ENCODE measurements at places on chromosomes 2 and 18. TPM values are rescaled to one million over a fixed set of nuclear protein-coding genes. Genes with fewer than 3 reads are reported as not detected.

- H3K4me1 ChIP-seq, result peaks cover 3% of the 10 kb centered on the region
- no peak within 1 kb of the TSS for H3K27ac ChIP-seq
- peaks cover 17% of the 10 kb centered on the region for H3K27me3 ChIP-seq
Observed at GRCh38 chr18:11149441-11150270, at the start of gene PIEZO2. TSS of gene PIEZO2 (minus strand) at chr18:11149569. CDS start at chr18:11148588, 981 bp downstream.

DNA sequence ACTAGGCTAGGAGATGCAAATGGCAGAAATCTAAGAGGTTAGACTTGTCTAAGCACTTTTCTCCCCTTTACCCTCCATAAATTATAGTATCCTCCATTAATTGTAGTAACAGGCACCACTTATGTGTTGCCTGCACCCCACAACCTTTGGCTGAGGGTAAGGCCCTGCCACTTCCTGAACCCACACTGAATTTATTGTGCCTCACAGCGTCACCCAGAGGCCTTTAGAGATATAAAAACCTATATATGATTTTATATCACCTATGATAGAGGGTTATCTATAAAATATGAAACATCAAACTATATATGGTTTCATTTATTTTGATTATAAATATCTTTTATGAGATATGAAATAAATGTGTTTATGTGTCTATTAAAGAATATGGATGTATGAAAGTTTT is 2.6 kb downstream of the UGT1A9 start:
- H3K27me3 ChIP-seq, result no peaks in the 10 kb centered on the region
- no peaks in the 10 kb centered on the region for H3K36me3 ChIP-seq
- H3K4me3 ChIP-seq, result no peak overlapping the region
- peaks cover 9% of the 10 kb centered on the region for H3K4me1 ChIP-seq

DNA sequence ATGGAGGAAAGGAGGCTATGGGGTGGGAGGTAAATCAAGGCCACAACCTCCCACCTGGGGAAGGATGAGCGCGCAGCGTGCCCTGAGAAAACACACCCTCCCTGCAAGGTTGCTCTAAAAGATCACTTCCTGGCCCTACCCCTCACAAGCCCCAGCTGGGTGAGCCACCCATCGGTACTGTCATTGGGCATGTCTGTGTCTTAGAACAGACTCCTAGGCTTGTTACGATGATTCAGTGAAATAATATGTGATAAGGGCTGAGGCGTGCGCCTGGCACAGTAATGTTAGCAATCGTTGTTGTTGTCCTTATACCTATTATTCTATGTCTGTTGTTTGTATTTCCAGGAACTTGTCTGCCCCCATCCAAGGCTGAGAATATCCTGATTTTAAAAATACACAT is 175.1 kb downstream of the ZFP36L2 start:
- no peak overlapping the region for H3K27ac ChIP-seq
- no peak for DNase-seq
- H3K4me3 ChIP-seq, result no peak overlapping the region
- no peaks in the 10 kb centered on the region for H3K36me3 ChIP-seq
- H3K27me3 ChIP-seq, result peaks cover 8% of the 10 kb centered on the region

GRCh38 chr2:86760371-86760770 is 30.3 kb downstream of the CD8A start:
- H3K27me3 ChIP-seq, result no peaks in the 10 kb centered on the region
- DNase-seq, result no peak
- no peak overlapping the region for H3K4me3 ChIP-seq

GRCh38 chr2:14422426-14422825 is 210.1 kb upstream of the LRATD1 start:
- no peak for DNase-seq
- no peak overlapping the region for H3K4me3 ChIP-seq
- H3K4me1 ChIP-seq, result no peaks in the 10 kb centered on the region
- H3K27me3 ChIP-seq, result no peaks in the 10 kb centered on the region

- H3K4me1 ChIP-seq, result peaks cover 49% of the 10 kb centered on the region
- H3K4me3 ChIP-seq, result peak overlapping the region; percentile 47
- H3K27ac ChIP-seq, result peak overlapping the region; percentile 69
- H3K27me3 ChIP-seq, result peaks cover 2% of the 10 kb centered on the region
- no peak for DNase-seq
- no peaks in the 10 kb centered on the region for H3K36me3 ChIP-seq
Observed at GRCh38 chr2:221551864-221552263, 20.2 kb downstream of the EPHA4 start.

DNA sequence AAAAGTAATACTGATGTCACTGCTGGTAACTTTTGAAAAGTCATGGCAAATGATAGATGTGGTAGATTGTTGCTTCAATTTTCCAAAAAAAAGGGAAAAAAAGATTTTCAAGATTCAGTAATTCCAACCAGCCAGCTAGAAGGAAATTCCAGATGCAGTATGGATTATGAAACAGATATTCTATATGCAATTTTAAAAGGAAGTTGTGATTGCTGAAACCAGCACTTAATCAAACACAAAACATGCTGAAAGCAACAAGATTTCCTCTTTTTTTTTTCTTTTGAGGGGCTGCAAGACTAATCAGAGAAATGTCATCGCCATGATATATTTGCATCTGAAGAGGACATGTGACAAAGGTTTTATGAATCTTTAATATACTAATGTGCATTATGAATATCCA is 5.1 kb upstream of the HNMT start:
- no peaks in the 10 kb centered on the region for H3K4me1 ChIP-seq
- no peak for DNase-seq
- H3K27me3 ChIP-seq, result no peaks in the 10 kb centered on the region
- H3K27ac ChIP-seq, result no peak overlapping the region
- no peaks in the 10 kb centered on the region for H3K36me3 ChIP-seq

DNA sequence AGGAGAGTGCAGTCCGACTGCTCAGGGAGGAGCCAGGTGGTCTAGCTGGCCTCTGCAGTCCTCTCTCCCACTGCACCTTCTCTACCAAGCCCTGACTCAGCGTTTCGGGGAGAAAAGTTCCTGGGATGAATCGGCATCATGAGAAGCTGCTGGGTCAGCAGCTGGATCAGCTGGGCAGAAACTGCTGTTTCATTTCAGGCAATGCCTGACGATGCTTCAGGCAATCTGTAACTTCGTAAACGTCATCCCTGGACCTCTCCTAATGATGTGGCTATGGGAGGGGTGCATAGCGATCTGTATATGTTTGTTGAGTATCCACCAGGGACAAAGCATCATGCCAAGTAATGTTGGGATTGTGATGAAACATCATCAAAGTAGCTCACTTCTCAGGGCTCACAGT is 20.7 kb downstream of the LIPG start:
- peaks cover 3% of the 10 kb centered on the region for H3K27me3 ChIP-seq
- DNase-seq, result no peak
- H3K4me3 ChIP-seq, result no peak overlapping the region
- peaks cover 10% of the 10 kb centered on the region for H3K4me1 ChIP-seq

GRCh38 chr18:8003878-8004675 is 437.0 kb downstream of the PTPRM start:
- no peak for DNase-seq
- no peak overlapping the region for H3K27ac ChIP-seq
- no peaks in the 10 kb centered on the region for H3K36me3 ChIP-seq

DNA sequence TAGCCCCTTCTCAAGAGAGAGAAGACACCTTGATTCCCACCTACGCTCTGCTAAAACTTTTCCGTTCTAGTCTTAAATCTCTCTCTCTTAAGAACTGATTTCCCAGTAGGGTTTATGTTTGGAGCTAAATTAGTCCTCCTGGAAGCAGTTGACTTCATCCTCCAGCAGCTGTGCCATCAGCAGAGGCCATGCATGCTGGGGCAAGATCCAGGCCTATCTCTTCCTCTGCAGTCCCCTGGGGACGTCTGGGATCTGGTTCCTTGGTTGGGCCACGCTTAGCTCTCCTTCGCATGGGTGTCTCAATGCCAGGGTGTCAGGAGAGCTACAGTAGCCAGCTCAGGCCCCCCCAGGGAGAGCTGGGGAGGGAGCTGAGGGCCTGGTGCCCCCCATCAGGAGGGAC is 49.7 kb downstream of the HPCAL1 start:
- no peak overlapping the region for H3K27ac ChIP-seq
- no peak for DNase-seq
- H3K4me1 ChIP-seq, result peaks cover 23% of the 10 kb centered on the region
- H3K4me3 ChIP-seq, result no peak overlapping the region

DNA sequence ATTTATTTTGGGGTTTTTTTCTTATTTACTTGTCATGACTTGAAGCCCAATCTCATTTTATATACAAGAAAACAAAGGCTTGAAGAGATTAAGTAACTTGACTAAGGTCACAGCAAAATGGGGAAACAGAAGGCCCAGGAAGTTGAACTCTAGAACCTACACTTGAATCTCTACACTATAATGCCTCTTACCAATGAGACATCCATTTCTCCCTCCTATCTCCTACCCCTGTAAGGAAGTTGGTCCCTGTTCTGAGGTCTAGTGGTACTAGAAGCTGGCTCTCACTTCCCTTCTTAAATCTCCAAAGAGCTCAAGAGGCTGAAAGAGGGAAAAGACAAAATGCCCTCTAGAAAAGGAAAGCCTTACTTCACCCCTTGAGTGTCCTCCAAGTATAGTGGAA is 25.5 kb upstream of the IHH start:
- H3K27ac ChIP-seq, result no peak overlapping the region
- H3K27me3 ChIP-seq, result peaks cover 2% of the 10 kb centered on the region
- H3K4me1 ChIP-seq, result peaks cover 19% of the 10 kb centered on the region

- H3K4me3 ChIP-seq, result peak overlapping the region; percentile 86
- peaks cover 2% of the 10 kb centered on the region for H3K4me1 ChIP-seq
- DNase-seq, result peak; percentile 50
- H3K27me3 ChIP-seq, result peaks cover 13% of the 10 kb centered on the region
Observed at GRCh38 chr2:10303694-10304378, 1.1 kb downstream of the HPCAL1 start.

- no peaks in the 10 kb centered on the region for H3K4me1 ChIP-seq
- no peak for DNase-seq
- no peak overlapping the region for H3K4me3 ChIP-seq
- H3K27ac ChIP-seq, result no peak overlapping the region
- peaks cover 9% of the 10 kb centered on the region for H3K36me3 ChIP-seq
Observed at GRCh38 chr2:85981579-85982247, 92.9 kb upstream of the ST3GAL5 start.

GRCh38 chr18:69330385-69331005 is 70.2 kb upstream of the DOK6 start:
- no peaks in the 10 kb centered on the region for H3K27me3 ChIP-seq
- no peaks in the 10 kb centered on the region for H3K4me1 ChIP-seq
- H3K36me3 ChIP-seq, result peaks cover 7% of the 10 kb centered on the region
- no peak overlapping the region for H3K4me3 ChIP-seq

GRCh38 chr2:51028829-51029228 is 3.1 kb downstream of the NRXN1 start:
- no peak for DNase-seq
- no peak overlapping the region for H3K4me3 ChIP-seq
- no peak overlapping the region for H3K27ac ChIP-seq
- peaks cover 38% of the 10 kb centered on the region for H3K4me1 ChIP-seq
- peaks cover 5% of the 10 kb centered on the region for H3K36me3 ChIP-seq

GRCh38 chr18:75075016-75075305 is 134.0 kb downstream of the PTGR3 start:
- no peaks in the 10 kb centered on the region for H3K4me1 ChIP-seq
- no peaks in the 10 kb centered on the region for H3K36me3 ChIP-seq

DNA sequence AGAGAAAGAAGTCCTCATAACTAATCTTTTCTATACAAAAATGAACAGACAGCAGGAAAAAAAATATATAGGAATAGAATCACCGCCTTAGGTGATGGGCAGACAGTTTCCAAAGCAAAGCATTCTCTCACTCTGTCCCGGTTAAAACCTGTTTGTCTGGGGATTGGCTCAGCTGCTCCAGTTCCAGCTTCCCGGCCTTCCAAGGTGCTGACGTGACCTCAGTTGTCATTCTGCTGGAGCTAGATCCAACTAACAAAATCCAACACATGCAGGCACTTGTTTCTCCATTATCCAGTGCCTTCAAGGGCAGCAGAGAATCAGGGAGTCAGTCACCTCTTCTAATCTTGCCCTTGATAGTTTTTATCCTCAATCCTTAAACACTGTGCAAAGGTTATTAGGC is 52.8 kb downstream of the IKZF2 start:
- H3K4me1 ChIP-seq, result no peaks in the 10 kb centered on the region
- no peaks in the 10 kb centered on the region for H3K36me3 ChIP-seq
- H3K27me3 ChIP-seq, result no peaks in the 10 kb centered on the region
- no peak overlapping the region for H3K4me3 ChIP-seq
- DNase-seq, result no peak

DNA sequence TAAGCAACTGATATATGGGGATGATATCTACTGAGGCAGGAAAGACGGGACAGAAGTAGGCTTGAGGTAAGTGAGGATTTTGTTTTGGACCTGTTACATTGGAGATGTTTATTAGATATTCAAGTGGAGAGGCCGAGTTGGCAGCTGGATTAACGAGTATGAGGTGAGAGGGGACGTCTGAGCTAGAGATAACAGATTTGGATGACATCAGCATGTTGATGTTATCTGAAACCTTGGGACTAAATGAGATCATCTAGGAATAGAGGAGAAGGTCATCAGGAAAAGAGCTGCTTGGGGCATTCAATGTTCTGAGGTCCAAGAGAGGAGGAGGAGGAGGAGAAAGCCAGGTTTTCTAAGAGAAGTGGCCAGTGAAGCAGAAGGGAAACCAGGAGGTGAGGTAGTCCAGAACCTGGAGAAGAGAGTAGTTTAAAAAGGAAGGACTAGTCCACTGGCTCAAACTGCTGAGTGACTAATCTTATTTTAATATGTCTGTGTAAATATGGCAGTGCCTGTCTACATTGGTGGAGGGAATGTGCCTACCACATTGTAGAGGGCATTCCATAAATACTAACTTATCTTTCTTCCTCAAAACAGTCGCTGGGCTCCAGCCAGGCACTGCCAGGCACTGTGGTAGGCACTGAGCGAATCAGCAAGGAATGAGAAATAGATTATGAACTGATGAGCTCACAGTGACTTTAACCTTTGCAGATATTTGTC is 488.3 kb downstream of the DLGAP1 start:
- H3K4me3 ChIP-seq, result no peak overlapping the region
- H3K36me3 ChIP-seq, result no peaks in the 10 kb centered on the region
- DNase-seq, result no peak
- H3K27me3 ChIP-seq, result no peaks in the 10 kb centered on the region
- H3K27ac ChIP-seq, result no peak overlapping the region
- peaks cover 9% of the 10 kb centered on the region for H3K4me1 ChIP-seq

GRCh38 chr2:1727101-1727771 is 17.1 kb downstream of the PXDN start:
- H3K27me3 ChIP-seq, result no peaks in the 10 kb centered on the region
- peaks cover 4% of the 10 kb centered on the region for H3K36me3 ChIP-seq
- H3K4me3 ChIP-seq, result peak overlapping the region; percentile 20
- H3K27ac ChIP-seq, result peak overlapping the region; percentile 85
- DNase-seq, result no peak

GRCh38 chr18:36451454-36452251 is 154.1 kb downstream of the FHOD3 start:
- DNase-seq, result no peak
- peaks cover 19% of the 10 kb centered on the region for H3K4me1 ChIP-seq
- H3K27me3 ChIP-seq, result no peaks in the 10 kb centered on the region
- no peak overlapping the region for H3K27ac ChIP-seq
- no peak overlapping the region for H3K4me3 ChIP-seq

- no peak overlapping the region for H3K4me3 ChIP-seq
- no peak overlapping the region for H3K27ac ChIP-seq
- H3K36me3 ChIP-seq, result no peaks in the 10 kb centered on the region
Observed at GRCh38 chr18:30163573-30163972, 879.0 kb downstream of the DSC3 start.

GRCh38 chr2:132373391-132374135 is 43.0 kb upstream of the GPR39 start:
- H3K36me3 ChIP-seq, result peaks cover 10% of the 10 kb centered on the region
- no peak overlapping the region for H3K4me3 ChIP-seq
- peaks cover 2% of the 10 kb centered on the region for H3K27me3 ChIP-seq
- H3K4me1 ChIP-seq, result no peaks in the 10 kb centered on the region
- no peak for DNase-seq

Gene MAP2
- total RNA-seq, result 177 TPM

Gene SPEG
- total RNA-seq, result 92.9 TPM

Gene UGP2
- 68.6 TPM for total RNA-seq

Gene SCN2A
- total RNA-seq, result 0.39 TPM

Gene SERPINB4
- not detected for total RNA-seq

Gene LOXL3
- total RNA-seq, result 64.2 TPM

Gene ZNF2
- total RNA-seq, result 3.3 TPM

Gene COL4A4
- 0.05 TPM for total RNA-seq

Gene TLX2
- total RNA-seq, result 21.2 TPM

Gene PROKR1
- 0.83 TPM for total RNA-seq

Gene NEU2
- total RNA-seq, result not detected

Data from glutamatergic neuron (in vitro differentiated cells).